ENCODE measurements at places on chromosomes 1 and 21.

DNA sequence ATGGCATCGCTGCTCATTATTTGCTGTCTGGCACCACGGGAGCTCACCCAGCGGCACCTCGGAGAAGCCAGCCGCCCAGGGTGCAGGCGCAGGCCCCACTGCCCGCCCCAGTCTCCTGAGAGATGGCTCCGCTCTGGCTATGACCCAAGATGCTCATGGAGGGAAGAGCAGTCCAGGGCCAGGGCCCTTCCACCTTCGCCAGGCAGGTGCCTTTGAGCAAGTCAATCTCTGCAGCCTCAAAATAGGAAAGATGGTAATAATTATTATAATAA, 437.3 kb downstream of the KIF26B start:
- no peak for DNase-seq

DNA sequence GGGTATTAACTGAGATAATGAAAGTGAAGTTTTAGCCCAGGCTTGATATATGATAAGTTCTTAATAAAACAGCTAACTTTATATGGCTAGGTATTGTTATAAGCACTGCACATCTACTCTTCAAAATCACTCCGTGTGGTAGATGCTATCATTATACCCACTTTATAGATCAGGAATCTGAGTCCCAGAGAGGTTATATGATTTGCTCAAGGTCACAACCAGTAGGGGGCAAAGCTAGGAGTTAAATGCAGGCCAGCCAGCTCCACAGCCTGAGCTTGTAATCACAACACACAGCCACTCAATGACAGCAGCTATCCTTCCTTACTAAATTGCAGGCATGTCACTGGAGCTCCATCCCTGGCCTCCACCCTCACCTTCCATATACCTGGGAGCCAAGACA, 115.8 kb downstream of the CAPN8 start:
- DNase-seq, result no peak

- no peak for DNase-seq
Measured at GRCh38 chr1:31007462-31007991, 58.0 kb downstream of the PUM1 start.

DNA sequence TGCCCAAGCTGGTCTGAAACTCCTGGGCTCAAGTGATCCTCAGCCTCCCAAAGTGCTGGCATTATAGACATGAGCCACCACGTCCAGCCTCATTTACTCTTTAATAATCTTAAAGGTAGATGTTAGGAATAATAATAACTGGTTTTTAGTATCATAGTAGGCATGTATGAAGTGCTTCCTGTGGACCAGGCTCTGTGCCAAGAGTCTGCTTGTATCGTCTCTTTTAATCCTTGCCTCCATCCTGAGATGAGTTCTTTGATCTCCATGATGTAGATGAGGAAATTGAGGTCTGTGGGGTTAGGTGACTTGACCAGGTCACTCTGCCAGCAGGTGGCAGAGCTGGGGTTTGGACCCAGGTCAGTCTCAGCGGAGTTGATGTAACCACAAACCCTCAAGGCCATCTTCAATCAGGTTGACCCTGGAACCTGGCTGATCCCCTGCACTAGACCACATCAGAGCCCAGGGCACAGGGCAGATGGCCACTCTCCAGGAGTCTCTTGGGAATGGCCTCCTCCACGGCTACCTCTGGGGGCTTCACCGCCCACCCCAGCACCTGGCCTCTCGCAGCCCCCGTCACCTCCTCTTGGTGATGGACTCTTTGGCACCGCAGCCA, 11.3 kb downstream of the EFHD2 start:
- no peak for DNase-seq

DNA sequence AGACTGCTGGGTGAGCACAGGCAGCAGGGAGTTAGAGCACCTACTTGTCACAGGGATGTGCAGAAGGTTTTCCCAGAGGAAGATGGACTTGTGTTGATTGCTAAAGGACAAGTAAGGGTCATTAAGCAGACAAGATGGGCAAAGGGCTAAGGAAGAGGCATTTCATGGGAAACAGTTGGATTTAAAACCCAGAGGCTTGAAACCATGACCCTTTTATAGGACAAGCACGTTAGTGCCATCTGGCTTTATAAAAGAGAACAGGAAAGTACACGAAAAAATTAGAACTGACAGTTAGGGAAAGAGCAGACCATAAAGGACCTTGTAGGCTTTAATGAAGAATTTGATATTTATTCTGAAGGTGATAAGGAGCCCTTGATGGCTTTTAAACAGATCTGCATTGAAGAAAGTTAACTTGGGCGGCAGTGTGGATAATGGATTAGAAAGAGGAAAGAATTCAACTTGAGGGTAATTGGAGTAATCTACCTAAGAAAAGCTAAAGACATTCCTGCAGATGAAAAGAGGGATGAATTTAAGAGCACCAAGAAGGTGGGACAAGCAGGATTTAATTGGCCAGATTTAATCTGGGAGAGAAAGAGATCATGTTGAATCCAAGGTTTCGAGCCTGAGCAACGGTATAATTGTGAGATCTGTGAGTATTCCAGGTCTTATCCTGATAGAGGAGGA, 68.6 kb downstream of the ZC3H11B start:
- DNase-seq, result no peak

GRCh38 chr1:1042835-1043234, 22.9 kb downstream of the AGRN start:
- no peak for DNase-seq

DNA sequence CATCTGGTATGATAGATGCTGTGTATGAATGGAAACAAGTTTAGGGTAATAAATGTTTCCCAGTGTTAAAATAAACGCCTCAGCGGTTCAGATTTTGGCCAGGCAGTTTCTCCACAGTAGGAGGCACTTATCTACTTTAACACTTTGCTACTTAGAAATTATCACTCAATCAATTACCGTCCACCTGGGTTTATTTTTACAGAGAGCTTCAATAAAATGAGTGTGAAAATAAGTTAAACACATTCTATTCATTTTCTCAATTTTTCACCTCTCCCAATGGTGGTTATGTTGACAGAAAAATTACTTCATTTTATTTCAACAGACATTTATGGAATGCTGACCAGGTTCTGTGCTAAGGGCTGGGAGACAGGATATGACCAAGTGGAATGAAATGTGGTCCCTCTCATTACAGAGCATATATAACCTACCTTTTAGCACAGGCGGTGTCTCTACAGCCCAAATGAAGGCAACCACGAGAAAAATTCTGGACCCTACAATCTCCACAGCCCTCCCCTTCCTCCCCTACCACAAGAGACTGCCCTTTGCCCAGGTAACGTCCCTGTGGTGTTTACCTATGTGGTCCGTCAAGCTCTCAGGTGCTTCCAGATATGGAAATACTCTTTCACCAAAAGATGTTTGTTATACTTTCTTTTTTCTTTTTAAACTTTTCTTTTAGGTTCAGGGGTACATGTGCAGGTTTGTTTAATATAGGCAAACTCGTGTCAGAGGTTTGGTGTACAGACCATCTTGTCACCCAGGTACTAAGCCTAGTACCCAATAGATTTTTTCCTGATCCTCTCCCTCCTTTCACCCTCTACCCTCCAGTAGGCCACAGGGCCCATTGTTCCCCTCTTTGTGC, 105.5 kb downstream of the HLCS start:
- no peak for DNase-seq

DNA sequence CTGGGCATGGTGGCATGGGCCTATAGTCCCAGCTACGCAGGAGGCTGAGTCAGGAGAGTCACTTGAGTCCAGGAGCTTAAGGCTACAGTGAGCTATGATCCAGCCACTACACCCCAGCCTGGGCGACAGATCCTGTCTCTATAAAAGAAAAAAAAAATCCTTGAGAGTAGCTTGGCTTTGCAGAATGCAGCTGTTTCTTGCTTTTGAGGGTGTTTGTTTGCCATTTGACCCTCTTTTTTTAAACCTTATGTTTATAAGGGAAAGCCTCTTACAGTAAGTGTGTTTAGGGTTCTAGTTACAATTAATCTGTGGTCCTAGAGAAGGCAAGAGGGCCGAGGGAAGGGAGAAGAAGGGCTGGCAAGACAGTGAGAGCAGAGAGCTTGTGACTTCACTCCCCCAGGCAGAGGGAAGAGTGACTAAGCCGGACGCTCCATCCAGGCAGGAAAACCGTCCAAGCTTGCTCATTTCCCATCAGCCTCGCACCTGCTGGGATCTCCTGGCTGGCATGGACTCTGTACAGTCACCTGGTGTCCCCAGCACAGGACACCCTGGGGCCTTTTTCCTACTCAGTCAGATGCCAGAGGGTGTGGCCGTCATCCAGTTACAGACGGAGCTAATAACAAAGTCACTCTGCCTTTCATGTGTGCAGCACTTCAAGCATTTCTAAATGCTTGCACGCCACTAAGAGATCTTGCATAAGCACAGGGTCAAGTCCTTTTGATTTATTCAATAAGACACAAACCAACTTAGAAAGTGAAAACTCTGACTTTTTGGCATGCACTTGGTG, 55.5 kb upstream of the PSEN2 start:
- DNase-seq, result no peak

DNA sequence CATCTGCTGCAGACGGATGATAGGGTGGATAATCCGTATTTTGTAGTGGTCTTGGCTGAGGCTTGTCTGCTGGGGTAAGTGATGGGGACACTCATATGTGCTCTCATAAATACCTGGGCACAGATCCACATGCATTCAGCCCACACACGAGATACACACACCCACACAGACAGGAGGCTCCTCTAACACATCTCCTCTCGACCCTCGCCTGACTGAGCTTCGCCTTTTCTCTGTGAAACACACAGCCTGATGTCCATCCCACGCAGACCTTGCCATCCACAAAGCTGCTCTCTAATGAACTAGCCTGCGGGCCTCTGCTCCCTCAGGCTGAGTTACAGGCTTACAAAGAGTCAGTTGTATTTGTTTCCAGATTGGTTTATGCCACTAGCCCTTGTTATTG, 96.3 kb upstream of the CSF3R start:
- no peak for DNase-seq
